NCI-H2227 treated with DMSO at 0.1 percent for 48 hours (cell line): ENCODE measurements at places on chromosomes 2 and 18.

- no peak for DNase-seq
Observed at GRCh38 chr2:37201208-37201607, 4.9 kb downstream of the CEBPZOS start.

DNA sequence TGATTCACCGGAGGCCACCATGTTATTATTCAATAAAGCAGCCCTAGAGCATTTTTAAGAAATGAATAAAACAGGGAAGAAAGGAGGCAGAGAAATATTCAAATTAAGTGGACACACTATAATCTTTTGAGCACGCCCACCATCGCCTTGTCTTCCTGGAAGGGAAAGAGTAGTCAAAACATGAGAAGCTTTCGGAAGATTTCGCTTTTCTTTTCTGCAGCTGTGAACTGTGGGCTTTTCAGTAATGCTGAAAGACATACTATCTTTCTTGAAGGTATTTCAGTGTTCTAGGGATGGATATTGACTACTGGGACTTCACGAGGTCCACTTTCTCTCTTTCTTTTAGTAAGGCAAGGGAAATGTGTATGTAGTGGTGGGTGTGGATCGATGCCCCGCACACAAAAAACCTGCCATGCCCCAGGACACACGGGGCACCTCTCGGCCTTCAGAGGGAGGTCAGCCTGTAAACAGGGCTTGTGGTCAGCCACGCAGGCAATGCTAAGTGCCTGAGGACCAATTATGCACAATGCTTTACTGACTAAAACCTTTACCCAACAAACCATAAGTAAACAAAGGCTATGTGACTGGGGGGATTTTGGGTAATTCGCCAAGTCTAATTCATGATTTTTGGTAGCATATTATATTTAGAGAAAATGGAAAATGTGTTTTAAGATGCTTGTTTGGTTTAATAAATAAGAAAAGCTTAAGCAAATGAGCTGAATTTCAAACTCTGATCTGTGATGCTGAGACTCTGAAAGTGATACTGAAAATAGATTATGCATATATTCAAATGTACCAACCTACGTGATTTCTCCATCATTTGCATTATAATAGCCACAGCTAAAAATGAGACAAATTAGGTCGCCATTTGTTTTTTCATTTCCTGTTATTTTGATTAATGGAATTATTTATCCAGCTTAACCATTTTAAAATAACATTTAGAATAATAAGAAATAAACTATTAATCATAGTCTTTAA is 130.5 kb downstream of the ZNF516 start:
- no peak for DNase-seq

DNA sequence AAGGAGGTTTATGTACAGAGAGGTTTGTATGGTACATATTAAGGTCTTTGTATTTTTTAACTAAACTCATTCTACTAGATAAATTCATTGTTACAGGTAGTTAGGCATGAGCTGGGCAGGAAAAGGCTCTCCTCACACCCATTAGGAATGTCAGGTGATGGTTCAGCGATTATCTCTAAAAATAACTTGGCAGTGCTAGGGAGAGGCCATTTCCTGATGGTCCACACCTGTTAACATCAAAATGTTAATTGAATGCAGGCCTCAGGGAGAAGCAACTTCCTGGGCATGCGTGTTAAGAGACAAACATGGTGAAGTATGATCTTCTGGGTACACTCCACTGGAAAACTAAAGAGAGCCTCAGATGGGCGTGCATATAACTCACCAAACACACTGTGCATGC is 73.6 kb downstream of the ARL6IP6 start:
- DNase-seq, result no peak

DNA sequence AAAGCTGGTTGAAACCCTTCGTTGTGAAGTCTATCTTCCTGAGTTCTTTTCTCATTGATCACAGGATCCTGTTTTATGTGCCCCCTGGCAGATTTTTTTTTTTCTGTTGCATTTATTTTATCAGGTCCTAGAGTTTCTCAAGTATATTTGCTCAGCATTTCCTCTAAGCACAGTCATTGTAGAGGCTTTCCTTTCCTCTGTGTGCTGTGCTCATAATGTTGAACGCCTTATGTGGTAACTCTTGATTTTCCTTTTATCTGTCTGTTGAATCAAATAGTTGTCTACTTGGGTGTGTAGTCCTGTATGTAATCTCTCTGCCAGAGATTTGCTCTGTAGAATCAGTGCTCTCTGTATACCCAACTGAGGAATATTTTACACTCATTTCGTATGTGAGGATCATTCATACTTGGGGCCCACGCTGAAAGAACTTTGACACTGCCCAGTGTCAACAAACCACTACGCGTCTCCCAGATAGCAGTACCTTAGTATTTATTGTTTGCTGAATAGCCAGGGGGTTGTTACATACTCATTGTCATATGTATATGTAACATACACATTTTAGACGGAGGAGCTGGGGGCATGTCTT is 118.2 kb downstream of the CTNNA2 start:
- DNase-seq, result no peak

DNA sequence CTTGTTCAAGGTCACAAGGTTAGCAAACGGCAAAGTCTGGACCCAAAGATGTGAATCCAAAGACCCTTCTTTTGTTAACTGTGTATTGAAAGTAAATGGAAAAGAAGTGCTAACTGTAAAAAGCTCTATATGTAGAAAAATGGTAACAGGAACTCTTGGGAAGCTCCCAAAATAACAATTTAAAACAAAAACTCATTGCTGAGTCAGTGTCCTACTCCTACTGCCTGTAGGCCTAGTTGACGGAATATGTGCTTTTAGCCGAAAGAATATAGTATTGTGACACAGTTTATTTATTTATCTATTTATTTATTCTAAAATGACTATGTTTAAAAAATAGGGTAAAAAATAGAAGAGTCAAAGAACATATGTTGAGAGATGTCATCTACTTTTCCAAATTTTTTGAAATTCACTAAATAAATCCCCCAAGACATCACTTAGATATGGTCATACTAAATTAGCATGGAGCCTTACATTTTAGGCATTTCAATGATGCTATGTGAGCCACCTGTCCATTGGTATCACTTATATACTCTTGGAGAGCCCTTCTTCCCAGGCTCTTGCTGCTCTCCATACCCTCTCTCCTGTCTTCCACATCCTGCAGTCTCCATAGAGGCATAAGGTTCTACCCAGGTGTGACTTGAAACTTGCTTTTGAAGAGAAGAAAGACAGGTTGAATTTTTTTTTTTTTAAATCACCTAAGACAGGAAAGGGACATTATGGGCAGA is 13.7 kb downstream of the COL5A2 start:
- DNase-seq, result no peak

DNA sequence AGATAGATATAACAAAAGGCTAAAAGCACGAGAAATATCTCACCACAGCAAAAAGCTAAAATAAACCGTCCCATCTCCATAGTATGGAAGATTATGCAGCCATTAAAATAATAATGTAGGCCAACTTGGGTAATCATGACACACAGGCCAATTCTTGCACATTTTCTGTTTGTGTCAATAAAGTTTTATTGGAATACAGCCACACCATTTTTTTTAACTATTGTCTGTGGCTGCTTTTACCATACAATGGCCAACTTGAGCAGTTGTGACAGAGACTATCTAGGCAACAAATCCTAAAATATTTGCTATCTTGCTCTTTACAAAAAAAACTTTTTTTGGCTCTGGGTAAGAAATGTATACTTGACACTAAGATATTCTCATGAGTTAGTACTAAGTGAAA is 212.5 kb downstream of the LRRTM4 start:
- no peak for DNase-seq

DNA sequence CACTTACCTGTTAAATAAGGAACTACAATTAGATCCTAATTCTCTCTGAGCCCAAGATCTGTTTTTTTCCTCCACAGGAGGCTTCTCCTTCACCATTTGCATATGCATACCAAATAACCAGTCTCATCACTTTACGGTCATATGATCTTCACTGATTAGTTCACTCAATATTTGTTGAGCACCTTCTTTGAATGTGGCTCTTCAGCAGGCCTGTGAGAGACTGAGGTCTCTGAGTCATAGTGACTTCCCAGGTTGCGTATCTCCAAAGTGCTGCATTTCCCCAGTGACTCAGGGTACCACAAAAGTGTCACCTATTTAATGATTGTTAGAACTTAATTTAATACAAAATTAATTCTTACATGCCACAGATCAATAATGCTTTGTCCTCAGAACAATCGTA is 108.8 kb upstream of the TRIB2 start:
- no peak for DNase-seq

DNA sequence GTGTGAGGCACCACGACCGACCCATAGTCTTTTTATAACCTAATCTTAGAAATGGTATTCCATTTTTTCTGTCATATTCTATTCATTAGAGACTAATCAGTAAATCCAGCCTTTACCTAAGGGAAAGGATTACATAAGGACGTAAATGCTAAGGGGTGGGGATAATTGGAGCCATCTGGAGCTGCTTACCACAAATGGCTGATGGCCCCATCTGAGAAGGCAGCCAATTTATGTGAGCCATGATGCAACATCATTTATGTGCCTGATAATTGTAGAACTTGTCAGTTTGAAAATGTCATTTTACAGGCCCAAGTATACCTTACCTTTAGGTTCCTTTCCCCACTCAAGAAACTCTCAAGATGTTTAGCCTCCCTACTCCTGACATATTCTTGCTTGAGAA is 44.0 kb downstream of the ARHGEF33 start:
- DNase-seq, result no peak

- no peak for DNase-seq
Observed at GRCh38 chr18:29309366-29309765, 1132.4 kb upstream of the CDH2 start.
